ENCODE measurements at places on chromosomes 4 and X.

DNA sequence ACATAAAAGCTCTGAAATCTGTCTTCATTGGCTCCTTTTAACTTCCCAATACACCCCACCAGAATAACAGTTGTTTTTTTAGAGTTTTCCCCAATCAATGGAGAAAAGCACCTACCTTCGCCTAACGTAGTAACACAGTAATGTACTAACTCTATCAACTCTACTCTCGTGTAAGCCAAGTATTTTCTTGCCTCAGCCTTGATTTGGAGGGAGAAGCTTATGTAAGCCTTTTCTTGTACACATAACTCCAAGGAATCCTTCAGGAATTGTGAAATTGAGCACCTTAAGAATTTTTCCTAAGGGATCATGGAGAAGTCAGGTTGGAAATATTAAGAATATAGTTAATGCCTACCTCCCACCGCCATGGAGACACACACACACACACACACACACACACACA lies 181.2 kb downstream of the RAPGEF2 start:
- no peak for DNase-seq

- no peak for DNase-seq
These were observed 30.9 kb upstream of the GLRA3 start for GRCh38 chr4:174859904-174860303.

DNA sequence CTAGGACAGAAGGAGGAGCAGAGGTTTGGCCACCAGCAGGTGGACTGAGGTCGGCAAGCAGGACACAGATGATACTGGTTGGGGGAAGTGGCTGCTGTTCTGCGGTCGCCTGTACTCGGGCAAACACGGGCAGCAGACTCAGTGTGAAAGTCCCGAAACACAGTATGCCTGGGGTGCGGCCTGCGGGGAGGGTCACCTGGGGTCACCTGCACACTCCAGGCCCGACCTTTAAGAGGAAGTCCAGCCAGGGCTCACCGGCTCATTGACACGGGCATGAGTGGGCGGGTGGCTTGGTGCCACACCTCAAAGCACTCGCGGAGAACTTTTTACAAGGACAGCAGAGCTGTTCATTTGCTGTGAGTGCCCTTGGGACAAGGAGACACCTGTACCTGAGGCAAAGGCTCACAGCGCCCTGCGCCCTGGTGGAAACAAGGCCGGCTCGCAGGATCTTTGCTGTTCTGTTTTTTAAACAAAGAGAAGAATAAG lies 71.5 kb upstream of the MXD4 start:
- no peak for DNase-seq

DNA sequence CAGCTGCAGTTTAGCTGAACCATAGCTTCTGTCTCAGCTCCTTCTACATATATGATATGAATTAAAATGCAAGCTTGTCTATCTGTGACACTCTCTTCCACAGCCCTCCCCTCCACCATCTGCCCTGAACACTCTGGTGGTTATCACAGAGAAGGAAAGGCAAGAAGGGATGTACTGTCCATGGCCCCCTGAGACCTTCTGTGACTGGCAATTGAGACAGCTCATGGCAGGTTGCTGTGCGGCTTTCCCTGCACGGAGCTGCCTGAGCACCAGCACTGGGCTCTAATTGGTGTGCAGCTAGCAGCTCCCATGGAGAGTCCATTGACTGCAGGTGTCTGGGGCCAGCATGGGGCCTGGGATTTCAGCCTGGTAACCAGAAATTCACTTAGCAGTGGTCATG lies 109.8 kb upstream of the ANXA3 start:
- no peak for DNase-seq

DNA sequence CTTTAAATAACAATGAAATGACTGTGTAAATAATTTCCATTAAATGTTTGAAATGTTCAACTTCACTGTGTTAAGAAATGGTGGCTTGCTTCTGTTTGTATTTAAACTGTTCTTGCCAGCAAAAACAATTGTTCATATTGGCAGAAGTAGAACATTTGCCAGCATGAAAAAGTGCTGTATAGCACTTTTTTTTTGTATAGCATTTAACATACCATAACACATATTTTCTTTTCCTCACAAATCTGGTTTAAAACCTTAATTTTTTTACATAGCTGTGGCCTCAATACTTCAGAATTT lies 94.1 kb downstream of the COX18 start:
- no peak for DNase-seq
